GM23338 (cell line): ENCODE measurements at places on chromosomes 6 and 20. TPM values are rescaled to one million over a fixed set of nuclear protein-coding genes. Genes with fewer than 3 reads are reported as not detected.

C6orf163 gene
- 4.1 and 5.4 TPM in 2 replicates for polyA plus RNA-seq

RNF182 gene
- 2.4 and 3.2 TPM in 2 replicates for polyA plus RNA-seq

RNF144B gene
- polyA plus RNA-seq = 3.2 and 4.2 TPM in 2 replicates

GCNT2 gene
- polyA plus RNA-seq = 27.2 and 28.3 TPM in 2 replicates

SIRPD gene
- not detected in 2 replicates for polyA plus RNA-seq

PRKN gene
- polyA plus RNA-seq = 0.64 and 0.84 TPM in 2 replicates

HLA-A gene
- polyA plus RNA-seq = 170 and 180 TPM in 2 replicates

CLPSL1 gene
- polyA plus RNA-seq = 0.80 TPM in 1 of 2 replicates, not detected in the other

RPN2 gene
- 244 TPM in 2 replicates for polyA plus RNA-seq

LTA gene
- polyA plus RNA-seq = not detected in 2 replicates

CALHM6 gene
- polyA plus RNA-seq = 1.2 and 2.6 TPM in 2 replicates

PRICKLE4 gene
- polyA plus RNA-seq = 0.42 and 0.48 TPM in 2 replicates

TBC1D32 gene
- polyA plus RNA-seq = 6.3 and 8.9 TPM in 2 replicates

BANF2 gene
- polyA plus RNA-seq = not detected in 2 replicates

NUS1 gene
- polyA plus RNA-seq = 34.6 and 38.3 TPM in 2 replicates

CLDN20 gene
- 0.17 and 0.23 TPM in 2 replicates for polyA plus RNA-seq

KIF25 gene
- 0.76 and 0.92 TPM in 2 replicates for polyA plus RNA-seq

SGK2 gene
- 0.12 TPM in 1 of 2 replicates, not detected in the other for polyA plus RNA-seq

SMAP1 gene
- 34.6 and 34.8 TPM in 2 replicates for polyA plus RNA-seq

GRCh38 chr6:105992315-105992961 lies 93.7 kb upstream of the PRDM1 start:
- peak; percentile 88 for DNase-seq
- H3K4me3 ChIP-seq = peak overlapping the region; percentile 78
- H3K27me3 ChIP-seq = peaks cover 99% of the 10 kb centered on the region
- H3K36me3 ChIP-seq = no peaks in the 10 kb centered on the region

- no peak overlapping the region for H3K27ac ChIP-seq
- H3K4me1 ChIP-seq = no peaks in the 10 kb centered on the region
- no peak for DNase-seq
- H3K27me3 ChIP-seq = no peaks in the 10 kb centered on the region
- no peak overlapping the region for H3K4me3 ChIP-seq
These were observed 77.9 kb upstream of the NFATC2 start for GRCh38 chr20:51620432-51620831.

DNA sequence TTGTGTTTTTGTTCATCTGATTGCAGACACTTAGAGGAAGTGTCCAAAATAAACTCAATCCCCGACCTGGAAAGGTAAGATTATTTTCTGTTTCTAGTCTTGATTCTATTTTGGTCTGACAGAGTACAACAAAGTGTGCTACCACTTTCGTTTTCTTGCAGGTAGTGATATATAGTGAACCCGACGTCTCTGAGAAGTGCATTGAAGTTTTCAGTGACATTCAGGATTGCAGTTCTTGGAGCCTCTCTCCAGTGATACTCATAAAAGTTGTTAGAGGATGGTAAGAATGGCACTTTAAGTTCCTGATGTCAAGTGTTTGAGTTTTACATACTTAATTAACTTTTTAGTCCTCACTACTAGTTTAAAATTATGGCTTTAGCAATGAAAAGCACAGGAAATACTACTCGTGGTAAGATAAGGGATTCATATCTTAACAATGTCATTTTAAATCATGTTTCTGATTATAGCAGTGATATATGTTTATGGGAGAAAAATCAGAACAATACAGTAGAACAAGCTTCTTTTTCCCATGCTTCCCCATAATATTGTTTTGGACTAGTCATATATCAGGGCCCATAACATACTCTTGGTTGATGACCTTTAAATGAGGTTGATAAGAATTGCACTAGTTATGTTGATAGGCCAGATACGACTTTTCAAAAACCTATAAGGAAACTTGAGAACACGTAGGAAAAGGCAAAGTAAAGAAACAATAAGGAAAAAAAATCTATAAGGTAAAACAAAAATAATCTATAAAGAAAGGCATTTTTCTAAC lies 104.0 kb downstream of the RTN4IP1 start:
- H3K27ac ChIP-seq = 0 out of 2 replicates have a peak overlapping the region, but pooled peaks have one; percentile 7
- H3K27me3 ChIP-seq = no peaks in the 10 kb centered on the region
- no peak overlapping the region for H3K4me3 ChIP-seq
- no peaks in the 10 kb centered on the region for H3K36me3 ChIP-seq

DNA sequence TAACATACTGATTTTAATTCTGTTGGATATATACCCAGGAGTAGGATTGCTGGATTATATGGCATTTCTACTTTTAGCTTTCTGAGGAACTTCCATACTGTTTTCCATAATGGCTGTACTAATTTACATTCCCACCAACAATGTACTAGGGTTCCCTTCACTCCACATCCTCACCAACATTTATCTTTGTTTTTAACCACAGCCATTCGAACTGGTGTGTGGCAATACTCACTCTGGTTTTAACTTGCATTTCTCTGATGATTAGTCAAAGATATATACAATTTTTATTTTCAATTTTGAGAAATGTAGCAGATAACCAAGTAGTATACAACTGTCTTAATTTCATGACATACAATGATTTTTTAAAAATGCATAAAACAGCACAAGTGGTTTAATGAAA lies 30.3 kb upstream of the ADGRG6 start:
- H3K36me3 ChIP-seq = no peaks in the 10 kb centered on the region
- H3K4me1 ChIP-seq = peaks cover 6% of the 10 kb centered on the region
- H3K27ac ChIP-seq = no peak overlapping the region
- no peak for DNase-seq

DNA sequence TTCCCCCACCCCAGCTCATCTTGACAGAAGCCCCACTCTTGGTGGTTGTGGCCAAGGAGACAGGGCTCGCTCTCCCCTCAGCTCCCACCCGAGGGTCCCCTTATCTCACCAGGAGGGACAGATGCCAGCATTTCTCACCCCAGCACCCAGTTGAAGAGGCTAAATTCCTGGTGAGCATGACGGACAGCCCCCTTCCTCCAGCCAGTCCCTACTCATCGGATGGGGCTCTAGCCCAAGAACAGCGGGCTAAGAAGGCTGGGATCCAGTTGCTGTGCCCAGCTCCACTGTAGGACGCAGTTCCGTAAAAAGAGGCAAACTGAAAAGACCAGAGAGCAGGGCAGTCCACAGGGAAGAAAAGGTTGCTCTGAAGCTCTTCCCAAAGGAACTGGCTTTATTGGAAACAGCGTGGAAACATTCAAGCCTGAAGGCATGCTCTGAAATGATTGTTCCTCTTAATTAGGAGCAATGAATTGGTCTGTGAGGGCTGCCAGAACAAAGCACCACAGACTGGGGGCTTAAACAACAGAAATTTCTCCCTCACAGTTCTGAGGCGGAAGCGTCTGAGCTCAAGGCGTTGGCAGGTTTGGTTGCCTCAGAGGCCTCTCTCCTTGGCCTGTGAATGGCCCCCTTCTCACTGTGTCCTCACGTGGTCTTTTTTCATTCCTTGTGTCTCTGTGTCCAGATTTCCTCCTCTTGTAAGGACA lies 17.9 kb upstream of the KIF25 start:
- no peaks in the 10 kb centered on the region for H3K36me3 ChIP-seq
- H3K27me3 ChIP-seq = no peaks in the 10 kb centered on the region
- H3K4me3 ChIP-seq = no peak overlapping the region
- H3K4me1 ChIP-seq = no peaks in the 10 kb centered on the region
- DNase-seq = no peak
- no peak overlapping the region for H3K27ac ChIP-seq

DNA sequence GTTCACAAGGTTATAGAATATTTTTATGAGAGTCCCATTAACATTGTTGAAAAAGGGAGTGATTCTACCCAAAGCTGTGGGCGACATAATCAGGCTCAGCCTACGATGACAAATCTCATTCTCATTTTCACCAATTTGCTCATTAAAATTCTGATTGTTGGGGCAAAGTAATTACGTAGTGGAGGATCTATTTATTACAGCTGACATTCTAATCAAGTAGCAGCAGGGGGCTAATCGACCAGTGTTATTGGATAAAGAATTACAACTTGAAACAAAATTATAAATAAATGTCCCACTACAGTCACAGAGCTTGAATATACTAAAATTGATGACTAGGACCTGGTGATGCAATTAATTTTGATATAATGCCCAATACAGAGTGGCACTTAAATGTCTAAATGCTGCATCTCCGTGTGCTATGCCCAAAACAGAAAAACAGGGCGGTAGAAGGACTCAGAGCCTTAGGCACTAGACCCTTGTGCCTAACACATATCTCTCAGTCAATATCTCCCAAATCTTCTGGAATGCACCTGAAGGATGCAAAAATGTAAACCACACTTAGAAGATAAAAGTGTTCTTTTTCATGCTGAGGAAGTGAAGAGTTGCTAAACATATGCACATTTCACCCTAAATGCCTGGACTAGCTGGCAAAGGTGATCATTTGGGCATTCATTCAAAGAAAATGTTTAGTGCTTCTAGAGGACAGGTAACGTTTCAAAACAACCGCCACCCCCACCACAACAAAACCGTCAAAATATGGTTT lies 88.3 kb downstream of the CD24 start:
- peak overlapping the region; percentile 29 for H3K4me3 ChIP-seq
- H3K27me3 ChIP-seq = no peaks in the 10 kb centered on the region
- DNase-seq = peak; percentile 26
- H3K27ac ChIP-seq = peak overlapping the region; percentile 84

- H3K36me3 ChIP-seq = no peaks in the 10 kb centered on the region
- peaks cover 39% of the 10 kb centered on the region for H3K4me1 ChIP-seq
- no peaks in the 10 kb centered on the region for H3K27me3 ChIP-seq
- H3K4me3 ChIP-seq = no peak overlapping the region
- DNase-seq = no peak
These were observed 51.6 kb downstream of the RALY start for GRCh38 chr20:34045294-34045693.

- H3K4me3 ChIP-seq = no peak overlapping the region
- no peaks in the 10 kb centered on the region; the same call in 1 of the 2 replicates for H3K4me1 ChIP-seq
- H3K27ac ChIP-seq = no peak overlapping the region
- H3K27me3 ChIP-seq = no peaks in the 10 kb centered on the region
- no peaks in the 10 kb centered on the region for H3K36me3 ChIP-seq
These were observed 30.2 kb downstream of the CHRNA4 start for GRCh38 chr20:63330940-63331339.

- H3K4me1 ChIP-seq = no peaks in the 10 kb centered on the region
- no peak overlapping the region for H3K27ac ChIP-seq
- DNase-seq = peak; percentile 64
- H3K36me3 ChIP-seq = peaks cover 11% of the 10 kb centered on the region
These were observed 176.7 kb downstream of the REV3L start for GRCh38 chr6:111306104-111306888.

- no peak overlapping the region for H3K4me3 ChIP-seq
- no peak overlapping the region for H3K27ac ChIP-seq
- H3K4me1 ChIP-seq = peaks cover 7% of the 10 kb centered on the region; the same call in 1 of the 2 replicates
- no peak for DNase-seq
- H3K27me3 ChIP-seq = no peaks in the 10 kb centered on the region
- H3K36me3 ChIP-seq = no peaks in the 10 kb centered on the region
These were observed 81.8 kb downstream of the SMLR1 start for GRCh38 chr6:130908958-130909357.

GRCh38 chr20:3047486-3048419 lies 1.9 kb downstream of the MRPS26 start:
- no peaks in the 10 kb centered on the region for H3K27me3 ChIP-seq
- no peak overlapping the region for H3K27ac ChIP-seq
- DNase-seq = no peak
- peaks cover 18% of the 10 kb centered on the region; the same call in 1 of the 2 replicates for H3K36me3 ChIP-seq

- H3K36me3 ChIP-seq = no peaks in the 10 kb centered on the region
- no peak for DNase-seq
- H3K4me1 ChIP-seq = peaks cover 44% of the 10 kb centered on the region
- no peak overlapping the region for H3K4me3 ChIP-seq
- H3K27me3 ChIP-seq = no peaks in the 10 kb centered on the region
- H3K27ac ChIP-seq = no peak overlapping the region
These were observed 45.2 kb upstream of the NHSL1 start for GRCh38 chr6:138544501-138544900.

- DNase-seq = no peak
- no peaks in the 10 kb centered on the region for H3K36me3 ChIP-seq
- no peaks in the 10 kb centered on the region for H3K27me3 ChIP-seq
- no peak overlapping the region for H3K27ac ChIP-seq
- no peak overlapping the region for H3K4me3 ChIP-seq
These were observed 4.3 kb downstream of the CCDC167 start for GRCh38 chr6:37495244-37495934.

- H3K27ac ChIP-seq = no peak overlapping the region
- H3K4me1 ChIP-seq = no peaks in the 10 kb centered on the region; the same call in 1 of the 2 replicates
- H3K4me3 ChIP-seq = no peak overlapping the region
- no peaks in the 10 kb centered on the region for H3K36me3 ChIP-seq
These were observed 29.6 kb downstream of the SRSF3 start for GRCh38 chr6:36623547-36624459.

DNA sequence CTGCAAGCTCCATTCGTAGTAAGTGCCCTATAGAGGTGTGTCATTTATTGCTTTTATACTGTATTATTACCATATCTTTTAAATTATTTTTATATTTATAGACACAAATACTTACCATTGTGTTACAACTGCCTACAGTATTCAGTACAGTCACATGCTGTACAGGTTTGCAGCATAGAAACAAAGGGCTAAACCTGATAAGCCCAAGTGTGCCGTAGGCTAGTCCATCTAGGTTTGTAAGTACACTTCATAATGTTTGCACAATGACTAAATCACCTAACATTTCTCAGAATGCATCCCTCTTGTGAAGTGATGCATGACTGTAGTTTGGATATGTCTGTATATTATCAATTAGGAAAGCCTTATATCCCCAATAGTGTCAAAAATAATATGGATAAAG lies 122.8 kb downstream of the CLVS2 start:
- no peak for DNase-seq
- no peaks in the 10 kb centered on the region for H3K36me3 ChIP-seq
- H3K27ac ChIP-seq = no peak overlapping the region
- H3K27me3 ChIP-seq = no peaks in the 10 kb centered on the region

DNA sequence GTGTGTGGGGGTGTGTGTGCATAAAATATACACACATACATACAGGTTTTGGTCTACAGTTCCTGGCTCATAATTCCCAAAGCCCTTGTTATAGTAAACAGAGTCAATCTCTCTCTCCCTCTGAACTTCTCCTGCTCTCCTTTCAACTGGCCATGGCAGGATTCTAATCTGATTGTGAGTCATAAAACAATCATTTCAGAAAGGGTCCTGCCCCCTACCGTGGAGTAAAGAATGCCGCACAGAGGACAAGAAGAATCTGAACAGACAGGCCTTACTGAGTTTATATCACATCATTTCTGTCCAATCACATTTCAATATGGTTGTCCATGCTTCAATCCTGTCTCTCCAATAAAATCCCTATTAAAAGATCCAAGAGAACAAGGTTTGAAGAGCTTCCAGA lies 416.9 kb downstream of the FRK start:
- no peaks in the 10 kb centered on the region for H3K36me3 ChIP-seq
- H3K4me3 ChIP-seq = no peak overlapping the region
- DNase-seq = no peak
- H3K27me3 ChIP-seq = no peaks in the 10 kb centered on the region

DNA sequence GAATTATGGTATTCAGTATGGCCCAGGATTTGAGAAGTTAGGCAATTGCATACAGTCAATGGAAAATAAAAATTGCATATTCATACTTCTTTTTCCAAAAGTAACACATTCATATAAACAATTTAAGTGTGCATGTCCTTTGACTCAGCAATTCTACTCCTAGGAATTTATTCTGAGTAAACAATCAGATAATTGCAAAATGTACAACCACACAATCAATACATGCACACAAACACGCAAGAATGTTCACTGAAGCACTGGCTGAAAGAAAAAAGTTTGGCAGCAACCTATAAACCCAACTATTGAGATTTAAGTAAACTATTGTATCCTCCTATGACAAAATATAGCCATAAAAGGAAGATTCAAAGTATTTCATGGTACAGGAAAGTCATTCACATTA lies 1.6 kb downstream of the CYP39A1 start:
- peaks cover 13% of the 10 kb centered on the region for H3K4me1 ChIP-seq
- H3K36me3 ChIP-seq = no peaks in the 10 kb centered on the region
- DNase-seq = no peak
- H3K4me3 ChIP-seq = peak overlapping the region; percentile 64
- no peak overlapping the region for H3K27ac ChIP-seq
- H3K27me3 ChIP-seq = peaks cover 12% of the 10 kb centered on the region
